ENCODE measurements at places on chromosomes 12 and 14. TPM values are rescaled to one million over a fixed set of nuclear protein-coding genes. Genes with fewer than 3 reads are reported as not detected.

The MTA1 gene
- 64.7 TPM for total RNA-seq

GRCh38 chr14:52021957-52022600 lies 32.7 kb downstream of the RTRAF start:
- H3K27ac ChIP-seq = peak overlapping the region; percentile 44
- H3K27me3 ChIP-seq = no peaks in the 10 kb centered on the region
- H3K36me3 ChIP-seq = no peaks in the 10 kb centered on the region
- H3K4me1 ChIP-seq = peaks cover 12% of the 10 kb centered on the region
- no peak for DNase-seq
- no peak overlapping the region for H3K4me3 ChIP-seq

DNA sequence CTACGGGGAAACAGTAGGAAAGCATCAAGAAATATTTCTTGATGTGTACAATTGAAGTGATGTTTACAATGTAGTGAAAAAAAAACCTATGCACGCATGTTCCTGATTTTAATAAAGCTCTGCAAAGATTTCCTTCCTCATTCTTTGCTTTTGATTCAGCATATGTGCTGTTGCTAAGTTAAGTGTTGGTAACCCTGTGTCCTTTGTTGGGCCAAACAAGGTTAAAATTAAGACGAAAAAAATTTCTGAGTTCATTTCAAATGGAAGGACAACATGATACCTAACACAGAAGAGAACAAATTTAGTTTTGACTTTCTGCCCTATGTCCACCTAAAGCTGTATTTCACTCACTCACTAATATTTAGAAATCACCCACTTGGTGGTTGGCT lies 62.8 kb downstream of the PPP2R5C start:
- peaks cover 25% of the 10 kb centered on the region for H3K4me1 ChIP-seq
- H3K27me3 ChIP-seq = no peaks in the 10 kb centered on the region
- peak overlapping the region; percentile 68 for H3K27ac ChIP-seq
- peaks cover under 1% of the 10 kb centered on the region for H3K36me3 ChIP-seq

- H3K4me3 ChIP-seq = no peak overlapping the region
- H3K4me1 ChIP-seq = no peaks in the 10 kb centered on the region
- H3K36me3 ChIP-seq = no peaks in the 10 kb centered on the region
- no peak overlapping the region for H3K27ac ChIP-seq
- no peak for DNase-seq
- H3K27me3 ChIP-seq = no peaks in the 10 kb centered on the region
Observed at GRCh38 chr14:40760704-40761103, 846.0 kb upstream of the LRFN5 start.

GRCh38 chr12:57772429-57773322 lies at the start of gene EEF1AKMT3:
EEF1AKMT3 (plus strand) TSS chr12:57772614; CDS start chr12:57772725, 111 bp downstream.
- peaks cover 5% of the 10 kb centered on the region for H3K4me1 ChIP-seq
- peak within 1 kb of the TSS; percentile 83 for H3K4me3 ChIP-seq
- peak within 1 kb of the TSS; percentile 84 for H3K27ac ChIP-seq
- H3K36me3 ChIP-seq = peaks cover 26% of the 10 kb centered on the region

Data from lung (tissue), 17 donors.